Karpas-422 (cell line): ENCODE measurements at places on chromosomes 1 and 21.

DNA sequence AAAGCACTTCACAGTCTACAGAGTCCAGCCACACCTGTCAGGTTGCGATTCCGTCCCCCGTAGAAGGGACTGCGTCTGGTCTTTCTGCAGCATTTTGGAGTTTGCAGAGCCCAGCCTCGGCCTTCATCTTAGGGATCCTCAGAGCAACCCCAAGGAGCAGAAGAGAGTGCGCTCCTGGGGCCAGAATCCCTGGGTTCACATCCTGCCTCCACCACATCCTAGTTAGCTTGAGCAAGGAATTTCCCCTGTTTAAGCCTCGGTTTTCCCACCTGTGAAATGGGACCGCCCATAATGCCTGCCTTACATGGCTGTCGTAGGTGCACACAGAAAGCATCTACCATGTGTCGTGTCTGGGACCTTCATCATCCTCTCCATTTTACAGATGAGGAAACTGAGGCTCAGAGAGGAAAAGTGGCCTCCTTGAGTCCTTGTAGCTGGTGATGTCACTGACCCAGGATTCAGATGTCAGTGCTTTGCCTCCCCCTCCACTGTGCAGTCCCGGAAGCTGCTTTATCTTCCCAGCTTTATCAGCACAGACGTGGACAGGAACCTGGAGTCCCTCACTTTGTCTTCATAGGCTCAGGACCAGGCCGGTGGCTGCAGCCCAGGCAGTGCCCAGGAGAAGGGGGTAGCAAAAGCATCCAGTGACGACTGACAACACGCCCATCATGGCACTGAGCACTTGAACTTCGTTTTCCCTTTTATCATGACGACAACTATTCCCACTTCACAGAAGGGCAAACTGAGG lies 438.5 kb downstream of the MATN1 start:
- DNase-seq = no peak

GRCh38 chr1:30881319-30882181 lies 27.0 kb downstream of the SDC3 start:
- DNase-seq = peak; percentile 89

DNA sequence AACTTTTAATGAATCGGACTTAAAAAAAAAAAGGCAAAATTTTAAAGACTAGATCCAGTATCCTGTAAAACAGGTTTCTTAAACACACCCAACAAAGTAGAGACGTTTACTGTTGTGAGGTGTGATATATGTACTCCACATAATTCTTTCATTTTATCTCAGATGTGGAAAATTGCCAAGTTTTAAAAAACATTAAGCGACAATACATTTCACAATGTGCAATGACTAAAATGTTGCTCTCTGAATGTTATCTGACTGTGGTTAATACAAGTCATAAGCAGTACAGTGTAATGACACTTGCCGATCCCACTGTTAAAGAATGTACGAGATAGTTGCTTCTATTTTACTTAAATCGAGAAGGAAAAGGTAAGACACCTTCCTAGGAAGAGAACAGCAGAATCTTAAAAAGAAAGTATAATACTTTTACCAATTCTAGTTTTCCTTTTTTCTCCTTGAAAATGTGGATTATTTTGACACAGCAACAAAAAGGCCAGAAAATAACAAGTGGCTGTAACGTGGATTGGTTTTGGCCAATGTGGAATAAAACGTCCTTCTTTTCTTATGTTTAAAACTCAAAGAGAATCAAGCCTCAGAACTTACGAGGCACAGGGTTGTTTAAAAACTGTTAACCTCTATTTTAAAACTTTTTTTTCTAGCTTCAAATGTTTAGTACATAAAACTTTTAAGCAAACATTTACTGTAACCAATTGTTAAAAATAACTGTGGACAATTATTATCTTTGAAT lies 51.4 kb downstream of the TP53BP2 start:
- DNase-seq = no peak

- no peak for DNase-seq
Measured at GRCh38 chr21:44089001-44089911, 17.9 kb upstream of the PWP2 start.

DNA sequence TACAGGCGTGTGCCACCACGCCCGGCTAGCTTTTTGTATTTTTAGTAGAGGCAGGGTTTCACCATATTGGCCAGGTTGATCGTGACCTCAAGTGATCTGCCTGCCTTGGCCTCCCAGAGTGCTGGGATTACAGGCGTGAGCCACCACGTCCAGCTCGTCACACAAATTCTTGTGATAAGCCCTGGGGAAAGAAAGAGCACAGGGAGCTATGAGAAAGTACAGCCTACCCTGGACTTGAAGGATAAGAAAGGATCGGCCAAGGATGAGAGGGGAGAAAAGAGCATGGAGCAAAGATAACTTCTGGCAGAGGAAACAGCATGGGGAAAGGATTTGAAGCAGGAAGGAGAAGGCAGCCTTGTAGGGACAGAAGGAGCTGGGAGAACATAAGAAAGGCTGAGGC lies 29.2 kb downstream of the SESN2 start:
- DNase-seq = no peak
